Activated T-helper 1 cell treated with Interleukin-2 at 50 U/mL for 16 hours (primary cell): ENCODE measurements at places on chromosomes 7 and 10.

GRCh38 chr7:158816995-158817394 lies 12.3 kb downstream of the ESYT2 start:
- no peak for DNase-seq

GRCh38 chr7:106071356-106071998 lies 40.6 kb downstream of the SYPL1 start:
- DNase-seq = no peak

DNA sequence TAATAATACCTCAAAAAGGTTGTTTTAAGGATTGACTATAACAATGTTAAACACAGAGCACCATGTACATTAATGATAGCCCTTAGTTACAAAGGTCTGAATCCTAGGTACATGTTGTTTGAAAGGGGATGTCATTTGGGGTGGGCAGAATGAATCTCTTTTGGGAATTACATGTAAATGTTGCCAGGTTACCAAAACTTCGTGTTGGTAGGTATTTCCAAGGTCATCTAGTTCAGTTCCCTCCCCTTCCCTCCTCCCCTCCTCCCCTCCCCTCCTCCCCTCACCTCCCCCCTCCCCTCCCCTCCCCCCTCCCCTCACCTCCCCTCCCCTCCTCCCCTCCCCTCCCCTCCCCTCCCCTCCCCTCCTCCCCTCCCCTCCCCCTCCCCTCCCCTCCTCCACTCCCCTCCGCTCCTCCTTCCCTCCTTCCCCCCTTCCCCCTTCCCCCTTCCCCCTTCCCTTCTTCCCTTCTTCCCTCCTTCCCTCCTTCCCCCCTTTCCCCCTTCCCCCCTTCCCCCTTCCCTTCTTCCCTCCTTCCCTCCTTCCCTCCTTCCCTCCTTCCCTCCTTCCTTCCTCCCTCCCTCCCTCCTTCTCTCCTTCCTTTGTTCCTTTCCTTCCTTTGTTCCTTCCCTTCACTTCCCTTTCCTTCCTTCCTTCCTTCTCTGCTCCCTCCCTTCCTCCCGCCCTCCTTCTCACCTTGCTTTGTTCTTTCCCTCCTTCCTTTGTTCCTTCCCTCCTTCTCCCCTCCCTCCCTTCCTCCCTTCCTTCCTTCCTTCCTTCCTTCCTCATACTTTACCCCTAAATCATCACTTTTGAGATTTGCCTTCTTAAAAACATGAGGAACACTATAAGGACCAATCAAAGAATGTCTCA lies 8.1 kb downstream of the VTI1A start:
- no peak for DNase-seq

GRCh38 chr7:101146-102046 lies 91.0 kb upstream of the FAM20C start:
- DNase-seq = no peak
